Activated CD8-positive, alpha-beta memory T cell treated with anti-CD3 and anti-CD28 coated beads for 1 hour (primary cell): ENCODE measurements at places on chromosomes 5 and 9.

DNA sequence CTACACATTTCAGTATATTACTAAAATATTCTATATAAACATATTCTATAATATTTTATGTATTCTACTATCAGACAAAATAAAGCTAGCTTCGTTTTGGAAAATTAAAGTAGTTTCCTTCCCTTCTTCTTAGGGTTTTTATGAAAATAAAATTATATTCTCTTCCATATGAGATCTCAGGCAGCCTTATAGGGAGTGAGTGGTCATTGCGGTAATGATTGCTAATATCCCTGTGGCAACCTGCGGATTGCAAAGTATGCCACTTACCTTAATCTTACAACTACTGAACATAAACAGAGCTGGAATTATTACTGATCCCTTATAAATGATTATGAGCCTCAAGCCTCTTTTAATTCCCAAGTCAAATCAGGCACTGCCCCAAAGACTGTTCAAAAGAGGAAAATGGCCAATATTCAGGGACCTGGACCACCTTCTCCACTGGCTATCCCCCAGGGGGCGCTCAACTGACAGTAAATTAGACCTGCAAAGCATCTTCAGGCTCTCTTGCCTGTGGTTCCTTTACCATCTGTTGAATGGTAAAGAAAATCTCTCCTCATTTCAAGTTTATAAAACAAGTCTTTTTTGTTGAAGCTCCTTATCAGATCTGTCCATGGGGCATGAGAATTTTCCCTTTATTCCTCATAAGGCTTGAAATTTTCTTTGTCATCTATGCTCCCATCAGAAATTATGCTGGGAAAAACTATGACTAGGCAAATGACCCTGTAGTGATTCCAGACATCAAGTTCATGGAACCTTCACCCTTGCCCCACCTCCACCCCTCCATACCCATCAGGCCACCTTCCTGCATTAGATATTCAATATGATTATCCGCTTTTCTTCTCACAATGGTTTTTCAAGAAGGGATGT, 163.9 kb downstream of the CEMIP2 start:
- peak; percentile 49 for DNase-seq

GRCh38 chr5:16579142-16579847, 37.5 kb downstream of the RETREG1 start:
- DNase-seq = no peak

DNA sequence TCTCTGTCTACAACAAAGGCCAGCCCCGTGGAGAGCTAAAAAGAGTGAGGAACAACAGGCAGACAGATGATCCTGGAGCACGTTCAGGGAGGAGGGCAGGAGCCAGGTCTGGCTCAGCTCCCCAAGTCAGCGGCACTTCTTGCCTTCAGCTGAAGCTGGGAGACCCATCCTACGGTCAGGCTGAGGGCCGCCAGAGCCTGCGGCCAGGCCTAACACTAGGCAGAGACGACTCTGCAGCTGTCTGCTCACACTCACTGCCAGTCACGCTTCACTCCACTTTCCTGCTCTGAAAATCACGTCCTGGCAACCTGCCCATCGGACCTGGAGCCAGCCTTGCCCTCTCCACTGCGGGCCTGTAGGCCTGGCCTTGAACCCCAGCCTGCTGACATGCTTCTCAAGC, 160.9 kb upstream of the LHFPL2 start:
- DNase-seq = no peak

DNA sequence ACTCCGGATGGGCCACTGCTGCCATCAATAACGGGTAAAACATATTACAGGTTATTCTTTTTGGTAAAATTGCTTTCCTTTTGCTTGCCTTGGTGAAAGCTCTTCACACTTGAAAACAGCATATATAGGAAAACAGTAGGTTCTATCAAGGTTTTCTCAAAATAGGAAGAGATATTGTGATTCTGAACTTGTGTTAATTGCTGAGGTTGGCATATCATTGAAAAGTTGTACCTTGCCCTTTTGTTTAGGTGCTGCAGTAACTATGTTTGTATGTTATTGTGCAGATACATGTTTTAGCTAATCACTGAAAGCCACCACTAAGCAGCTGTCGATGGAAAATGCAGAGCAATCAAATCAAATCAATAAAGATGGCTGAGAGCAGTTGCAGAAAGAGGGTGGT, 78.0 kb upstream of the C6 start:
- DNase-seq = no peak

DNA sequence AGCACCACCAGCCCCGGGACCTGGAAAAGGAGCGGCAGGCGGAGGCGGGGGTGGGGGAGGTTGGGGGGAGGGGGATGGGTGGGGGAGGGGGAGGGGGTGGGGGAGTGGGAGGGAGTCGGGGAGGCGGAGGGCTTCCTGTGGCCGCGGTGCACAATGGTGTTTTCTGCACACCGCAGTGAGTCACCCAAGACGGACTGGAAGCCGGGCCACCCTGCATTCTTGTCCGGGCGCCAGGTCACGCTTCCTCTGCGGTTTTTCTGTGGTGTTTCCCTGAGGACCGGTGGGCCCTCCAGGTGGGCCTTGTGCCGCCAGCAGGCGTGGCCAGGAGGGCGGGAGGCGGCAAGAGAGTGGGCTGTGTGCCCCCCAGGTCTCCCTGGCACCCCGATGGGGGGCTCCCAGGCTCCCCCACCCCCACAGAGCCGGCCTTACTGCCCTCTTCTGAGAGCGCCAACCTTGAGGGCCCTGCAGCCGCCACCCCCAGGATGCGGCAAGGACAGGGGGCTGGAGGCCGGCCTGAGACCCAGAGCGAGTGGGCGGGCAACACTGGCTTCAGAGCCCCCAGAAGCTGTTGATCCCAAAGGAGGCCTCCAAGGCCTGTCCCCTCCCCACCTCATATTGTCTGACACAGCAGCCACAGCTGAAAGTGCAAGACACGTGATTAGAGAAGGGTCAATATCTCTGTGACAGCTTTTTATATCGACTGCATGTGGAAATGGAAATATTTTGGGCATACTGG, 11.1 kb downstream of the EXD3 start:
- DNase-seq = peak; percentile 16

- no peak for DNase-seq
These were observed 31.1 kb downstream of the PCSK5 start for GRCh38 chr9:75921391-75922127.

GRCh38 chr5:131679911-131680310, 44.9 kb upstream of the RAPGEF6 start:
- DNase-seq = no peak

- no peak for DNase-seq
These were observed 47.7 kb upstream of the TCERG1 start for GRCh38 chr5:146399481-146399880.

- no peak for DNase-seq
These were observed 91.4 kb upstream of the ZNF462 start for GRCh38 chr9:106771608-106772007.

DNA sequence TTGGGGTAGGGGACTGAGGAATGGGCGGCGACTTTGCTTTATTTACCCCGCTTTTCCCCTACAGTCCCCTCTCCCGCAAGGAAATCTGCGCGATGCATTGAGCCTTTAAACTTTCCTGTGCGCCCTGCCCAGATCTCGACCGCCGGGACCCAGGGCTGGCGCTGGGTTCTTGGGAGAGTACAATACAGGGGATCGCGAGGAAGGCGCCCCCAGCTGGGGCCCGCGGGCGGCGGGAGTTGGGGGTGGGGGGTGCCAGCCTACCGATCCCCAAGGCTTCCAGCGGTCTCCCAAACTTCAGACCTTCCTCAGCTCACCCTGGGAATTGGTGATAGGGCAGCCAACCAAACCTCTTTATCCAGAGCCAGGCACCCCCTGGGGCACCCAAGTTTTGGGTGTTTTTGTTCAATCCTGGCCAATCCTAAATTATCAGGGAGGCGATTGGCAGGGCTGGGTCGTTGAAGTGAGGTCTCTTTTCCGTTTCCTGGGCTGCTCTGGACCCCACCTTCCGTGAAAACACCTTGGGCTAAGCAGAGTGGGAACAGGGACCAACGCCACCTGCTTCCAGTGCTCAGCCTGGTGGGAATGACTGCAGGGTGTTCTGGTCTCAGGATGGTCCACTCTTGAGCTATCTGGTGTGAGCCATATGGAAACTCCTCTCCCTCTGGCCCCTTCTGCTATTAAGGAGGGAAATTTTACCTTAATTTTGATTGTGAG, 51.4 kb upstream of the DAB2IP start:
- no peak for DNase-seq

DNA sequence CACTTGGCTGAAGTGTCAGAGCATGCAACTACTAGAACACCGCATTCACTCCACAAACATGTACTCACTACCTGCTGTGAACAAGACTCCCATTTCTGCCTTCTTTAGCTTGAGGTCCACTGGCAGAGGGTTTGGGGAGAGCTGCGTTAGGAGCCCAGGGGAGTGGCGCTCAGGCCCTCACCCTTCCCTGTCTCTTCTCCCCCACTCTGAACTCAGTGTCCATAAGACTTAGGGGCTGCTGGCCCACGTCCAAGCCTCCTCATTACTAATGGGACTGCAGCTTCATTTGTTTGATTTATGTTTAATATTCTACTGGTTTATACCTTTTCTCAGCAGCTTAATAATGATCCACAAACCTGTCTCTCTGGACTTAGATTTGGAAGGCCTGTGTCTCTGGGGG, 70.9 kb downstream of the HSPA4 start:
- no peak for DNase-seq

DNA sequence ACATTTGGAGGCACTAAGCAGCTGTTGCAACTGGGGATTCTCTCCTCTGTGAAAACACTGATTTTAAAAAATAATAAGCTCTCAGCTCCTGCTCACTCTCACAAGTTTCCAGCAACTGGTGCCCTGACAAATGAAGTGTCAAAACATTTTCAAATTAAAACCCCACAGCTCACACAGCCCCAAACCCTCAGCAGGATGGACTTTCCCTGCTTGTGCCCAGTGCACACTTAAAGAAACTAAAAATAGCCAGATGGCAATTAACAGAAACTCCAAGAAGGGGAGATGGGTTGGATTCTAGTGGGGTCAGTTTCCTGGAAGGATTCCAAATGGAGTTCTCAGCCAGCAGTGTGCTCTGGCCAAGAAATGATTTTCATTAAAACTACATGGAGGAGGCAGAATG, 163.0 kb upstream of the PUM3 start:
- DNase-seq = no peak

- DNase-seq = no peak
These were observed 284.9 kb upstream of the FBXL7 start for GRCh38 chr5:15215056-15215455.

- no peak for DNase-seq
These were observed 25.7 kb upstream of the C5orf47 start for GRCh38 chr5:173963182-173963838.

GRCh38 chr5:5572010-5572865, 149.8 kb downstream of the ICE1 start:
- DNase-seq = no peak

DNA sequence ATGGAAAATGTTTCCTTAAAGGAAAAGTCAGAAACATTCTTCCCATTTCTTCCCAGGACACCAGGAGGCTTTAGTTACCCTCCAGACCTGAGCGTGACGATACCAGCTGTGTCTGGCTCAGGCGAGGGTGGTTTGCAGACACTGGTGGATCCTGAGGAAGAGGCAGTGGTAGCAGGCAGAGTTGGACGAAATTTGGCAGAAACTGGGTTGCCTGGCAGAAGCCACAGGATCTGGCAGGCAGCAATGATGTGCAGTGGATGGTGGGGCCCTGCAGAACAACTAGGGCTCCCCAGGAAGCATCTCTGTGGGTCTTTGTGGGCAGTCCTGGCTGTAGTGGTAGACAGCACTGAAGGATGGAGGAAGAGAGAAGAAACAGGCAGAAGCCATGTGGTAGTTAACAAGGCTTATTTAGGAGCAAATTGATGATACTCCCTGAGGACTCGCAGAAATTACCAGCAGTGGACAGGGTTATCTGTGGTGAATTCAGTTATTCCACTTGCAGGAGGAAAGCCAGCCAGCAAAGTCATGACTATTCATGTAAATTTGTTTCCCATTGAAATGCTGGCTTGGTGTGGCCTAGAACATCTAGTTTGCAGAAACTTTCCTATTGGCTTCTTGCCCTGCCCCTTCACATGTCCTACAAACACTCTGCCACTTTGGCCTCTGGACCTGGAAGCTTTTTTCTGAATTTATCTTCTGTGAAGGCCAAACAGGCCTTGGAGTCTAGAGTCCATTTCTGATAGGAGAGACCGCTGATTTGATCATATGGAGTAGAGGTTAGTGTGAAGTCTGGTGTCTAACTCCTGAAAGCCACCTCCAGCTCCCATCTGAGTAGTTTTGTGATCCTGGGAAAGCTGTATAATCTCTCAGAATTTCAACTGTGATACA, 212.0 kb downstream of the DMRT2 start:
- no peak for DNase-seq

- DNase-seq = no peak
These were observed 13.0 kb upstream of the FGD3 start for GRCh38 chr9:92934321-92934720.

DNA sequence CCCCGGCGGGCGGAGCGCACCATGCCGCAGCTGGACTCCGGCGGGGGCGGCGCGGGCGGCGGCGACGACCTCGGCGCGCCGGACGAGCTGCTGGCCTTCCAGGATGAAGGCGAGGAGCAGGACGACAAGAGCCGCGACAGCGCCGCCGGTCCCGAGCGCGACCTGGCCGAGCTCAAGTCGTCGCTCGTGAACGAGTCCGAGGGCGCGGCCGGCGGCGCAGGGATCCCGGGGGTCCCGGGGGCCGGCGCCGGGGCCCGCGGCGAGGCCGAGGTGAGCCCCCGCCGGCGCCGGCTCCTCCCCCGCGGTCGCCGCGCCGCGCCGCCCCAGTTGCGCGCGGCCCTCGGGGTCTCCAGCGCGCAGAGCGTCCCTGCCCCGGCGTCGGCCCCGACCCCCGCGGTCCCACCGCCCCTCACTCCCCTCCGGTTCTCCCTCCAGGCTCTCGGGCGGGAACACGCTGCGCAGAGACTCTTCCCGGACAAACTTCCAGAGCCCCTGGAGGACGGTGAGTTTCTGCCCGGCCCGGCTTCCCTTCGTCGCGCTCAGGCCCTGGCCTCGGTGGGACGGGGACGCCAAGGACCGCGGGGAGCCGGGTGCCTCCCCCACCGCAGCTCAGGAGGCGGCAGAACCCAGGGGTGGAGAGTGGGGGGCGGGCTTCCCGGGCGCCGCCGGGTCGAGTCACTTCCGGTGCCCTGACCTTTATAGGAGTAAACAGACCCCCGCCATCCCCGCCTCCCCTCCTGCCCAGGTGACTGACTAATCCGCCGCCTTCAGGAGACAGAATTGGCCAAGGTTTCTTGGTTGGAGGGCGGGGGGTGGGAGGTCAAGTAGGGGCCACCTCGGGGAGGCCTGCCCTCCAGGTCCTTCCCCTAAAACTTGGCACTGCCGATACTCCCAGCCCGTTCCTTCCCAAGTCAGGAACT, 665 bp downstream of the TCF7 start:
- peak; percentile 73 for DNase-seq
